ENCODE measurements at places on chromosomes 12 and 14.

DNA sequence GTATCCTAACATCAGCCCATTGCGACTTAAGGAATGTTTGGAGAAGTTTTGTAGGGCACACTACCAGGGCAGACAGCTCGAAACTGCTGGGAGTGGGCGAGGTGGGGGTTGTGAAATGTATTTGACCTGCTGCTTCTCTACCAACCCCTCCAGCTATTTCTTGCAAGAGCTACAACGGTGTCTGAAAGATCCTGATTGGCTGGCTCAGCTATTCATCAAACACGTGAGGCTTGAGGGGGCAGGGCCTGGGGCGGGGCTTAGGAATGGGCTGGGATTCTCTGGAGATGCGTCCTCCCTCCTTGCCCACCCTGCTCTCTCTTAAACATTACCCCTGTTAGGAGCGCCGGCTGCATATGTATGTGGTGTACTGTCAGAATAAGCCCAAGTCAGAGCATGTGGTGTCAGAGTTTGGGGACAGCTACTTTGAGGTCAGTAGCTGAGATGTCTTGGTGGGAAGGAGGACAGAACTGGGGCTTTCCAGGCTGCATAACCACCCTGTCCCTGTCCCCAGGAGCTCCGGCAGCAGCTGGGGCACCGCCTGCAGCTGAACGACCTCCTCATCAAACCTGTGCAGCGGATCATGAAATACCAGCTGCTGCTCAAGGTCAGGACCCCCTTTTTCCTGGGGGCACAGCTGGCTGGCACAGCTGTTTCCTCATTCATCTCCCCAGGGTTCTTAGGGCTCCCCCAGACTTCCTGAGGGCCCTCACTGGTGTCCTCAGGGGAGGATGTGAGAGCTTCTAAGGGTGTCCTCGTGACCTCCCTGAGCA, 3.1 kb downstream of the ARHGEF25 start:
- DNase-seq = no peak

DNA sequence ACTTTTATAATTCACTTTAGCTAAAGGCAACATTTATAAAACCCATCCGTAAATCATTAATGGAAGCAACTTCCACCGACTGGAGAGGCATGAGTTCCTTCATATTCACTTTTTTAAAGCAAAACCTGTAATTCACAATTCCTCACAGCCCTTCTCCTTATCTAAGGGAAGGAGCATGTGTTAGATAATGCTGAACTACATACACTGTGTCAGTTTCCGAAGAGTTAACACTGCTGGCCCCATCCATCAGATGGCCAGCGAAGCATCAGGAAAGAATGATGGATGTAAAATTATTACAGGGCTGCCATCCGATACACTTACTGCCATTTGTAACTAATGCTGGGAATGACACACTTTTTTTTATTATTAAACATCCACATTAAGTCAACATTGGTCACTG, 392.8 kb downstream of the SOX5 start:
- DNase-seq = no peak

GRCh38 chr12:132264086-132265010, 65.0 kb downstream of the GALNT9 start:
- no peak for DNase-seq

GRCh38 chr14:60561845-60562746, 53.1 kb downstream of the SIX6 start:
- DNase-seq = peak; percentile 84

GRCh38 chr14:91882369-91882768, 15.0 kb upstream of the TC2N start:
- no peak for DNase-seq
